Lung (tissue), 17 donors: ENCODE measurements at places on chromosomes 6 and 20. TPM values are rescaled to one million over a fixed set of nuclear protein-coding genes. Genes with fewer than 3 reads are reported as not detected.

The CD109 gene
- total RNA-seq = 48.5 TPM

The PPP1R3G gene
- 0.58 TPM for total RNA-seq

DNA sequence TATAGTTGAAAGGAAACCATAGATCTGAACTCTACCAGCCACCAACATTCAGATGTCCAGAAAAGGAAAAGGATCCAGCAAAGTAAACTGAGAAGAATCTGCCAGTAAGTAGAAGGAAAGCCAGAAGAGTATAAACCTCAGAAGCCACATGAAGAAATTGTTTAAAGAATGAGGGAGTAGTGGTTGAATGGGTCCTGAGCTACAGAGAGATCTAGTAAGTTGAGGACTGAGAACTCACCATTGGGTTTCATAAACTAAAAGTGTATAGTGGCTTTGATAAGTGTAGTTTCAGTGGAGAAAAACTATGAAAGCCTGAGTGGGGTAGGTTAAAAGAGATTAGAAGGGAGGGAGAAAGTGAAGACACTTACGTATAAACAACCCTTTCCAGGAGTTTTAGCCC, 32.0 kb upstream of the SUMO4 start:
- no peak overlapping the region for H3K4me3 ChIP-seq
- H3K4me1 ChIP-seq = no peaks in the 10 kb centered on the region
- no peak overlapping the region for H3K27ac ChIP-seq
- H3K27me3 ChIP-seq = no peaks in the 10 kb centered on the region

DNA sequence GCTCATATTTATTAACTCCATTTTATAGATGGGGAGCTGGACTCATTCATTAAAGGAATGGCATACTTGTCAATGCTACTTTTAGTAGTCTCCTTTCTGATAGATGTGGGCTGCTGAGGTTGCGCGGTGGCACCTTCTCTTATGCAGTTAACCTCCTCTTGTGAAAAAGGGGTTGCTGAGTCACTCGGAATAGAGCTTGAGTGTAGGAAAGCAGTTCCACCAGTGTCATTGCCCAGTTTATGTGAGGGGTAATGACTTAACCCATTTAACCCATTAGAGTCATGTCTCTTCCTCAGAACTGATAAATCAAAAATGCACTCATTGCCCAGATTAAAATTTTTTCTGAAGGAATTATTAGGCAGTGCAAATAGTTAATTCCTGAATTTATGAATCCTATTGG, 6.3 kb downstream of the MAPK14 start:
- DNase-seq = no peak
- no peak overlapping the region for H3K27ac ChIP-seq
- H3K4me3 ChIP-seq = no peak overlapping the region
- no peaks in the 10 kb centered on the region for H3K27me3 ChIP-seq
- H3K4me1 ChIP-seq = peaks cover 1% of the 10 kb centered on the region

The ADGRF5 gene
- total RNA-seq = 206 TPM

The SAMD10 gene
- 2.3 TPM for total RNA-seq

DNA sequence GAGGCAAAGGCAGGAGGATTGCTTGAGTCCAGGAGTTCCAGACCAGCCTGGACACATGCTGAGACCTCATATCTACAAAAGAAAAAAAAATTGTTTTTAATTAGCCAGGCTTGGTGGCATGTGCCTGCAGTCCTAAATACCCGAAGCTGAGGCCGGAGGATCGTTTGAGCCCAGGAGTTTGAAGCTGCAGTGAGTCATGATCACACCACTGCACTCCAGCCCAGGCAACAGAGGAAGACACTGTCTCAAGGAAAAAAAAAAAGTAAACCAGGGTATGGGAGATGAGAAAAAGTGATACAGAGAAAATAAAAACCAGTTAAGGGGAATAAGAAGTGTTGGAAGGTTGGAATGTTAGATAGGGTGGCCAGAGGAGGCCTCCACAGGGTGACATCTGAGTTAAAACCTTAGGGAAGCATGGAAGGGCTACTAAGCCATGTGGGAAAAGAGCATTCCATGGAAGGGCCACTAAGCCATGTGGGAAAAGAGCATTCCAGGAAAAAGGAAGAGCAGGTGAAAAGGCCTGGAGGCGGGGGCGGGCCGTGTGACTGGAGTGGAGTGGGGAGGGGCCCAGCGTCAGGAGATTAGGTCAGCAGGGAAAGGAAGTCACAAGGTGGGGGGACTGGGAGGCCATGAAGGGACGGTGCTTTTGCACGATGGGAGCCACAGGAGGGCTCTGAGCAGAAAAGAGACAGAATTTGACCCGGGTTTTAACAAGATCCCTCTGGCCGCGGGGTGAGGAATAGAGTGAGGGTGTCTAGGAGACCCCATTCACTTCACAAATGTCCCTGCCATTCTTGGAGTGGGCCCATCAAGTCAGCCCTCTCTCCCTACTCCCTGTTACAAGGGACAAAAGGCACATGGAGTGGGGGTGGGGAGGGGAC, 18.3 kb downstream of the CPNE5 start:
- DNase-seq = no peak
- no peak overlapping the region for H3K4me3 ChIP-seq
- H3K27me3 ChIP-seq = no peaks in the 10 kb centered on the region
- H3K4me1 ChIP-seq = no peaks in the 10 kb centered on the region
- H3K27ac ChIP-seq = no peak overlapping the region

DNA sequence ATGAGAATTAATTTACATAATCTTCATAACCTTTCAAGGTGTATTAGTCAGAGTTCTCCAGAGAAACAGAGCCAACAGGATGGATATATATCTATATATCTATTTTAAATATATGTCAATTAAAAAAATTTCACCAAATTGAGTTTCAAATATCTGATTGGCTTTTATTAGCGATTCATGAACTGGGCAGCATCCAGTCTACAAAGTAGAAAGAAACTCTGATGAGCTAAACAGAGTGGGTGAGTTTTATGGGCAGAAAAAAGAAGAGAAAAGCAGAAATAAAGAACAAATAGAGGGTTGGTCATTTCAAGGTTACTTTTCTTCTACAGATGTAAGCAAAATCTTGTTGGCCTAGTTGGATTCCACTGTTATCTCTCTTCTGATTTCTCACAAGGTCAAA, 29.0 kb upstream of the BTBD3 start:
- peaks cover 6% of the 10 kb centered on the region for H3K4me1 ChIP-seq
- H3K27me3 ChIP-seq = no peaks in the 10 kb centered on the region
- no peak overlapping the region for H3K4me3 ChIP-seq
- no peak overlapping the region for H3K27ac ChIP-seq
- no peaks in the 10 kb centered on the region for H3K36me3 ChIP-seq
- DNase-seq = no peak

GRCh38 chr6:46190889-46191288, 20.1 kb upstream of the ENPP5 start:
- H3K27me3 ChIP-seq = no peaks in the 10 kb centered on the region
- no peaks in the 10 kb centered on the region for H3K4me1 ChIP-seq
- DNase-seq = no peak
- no peaks in the 10 kb centered on the region for H3K36me3 ChIP-seq
- H3K27ac ChIP-seq = no peak overlapping the region

DNA sequence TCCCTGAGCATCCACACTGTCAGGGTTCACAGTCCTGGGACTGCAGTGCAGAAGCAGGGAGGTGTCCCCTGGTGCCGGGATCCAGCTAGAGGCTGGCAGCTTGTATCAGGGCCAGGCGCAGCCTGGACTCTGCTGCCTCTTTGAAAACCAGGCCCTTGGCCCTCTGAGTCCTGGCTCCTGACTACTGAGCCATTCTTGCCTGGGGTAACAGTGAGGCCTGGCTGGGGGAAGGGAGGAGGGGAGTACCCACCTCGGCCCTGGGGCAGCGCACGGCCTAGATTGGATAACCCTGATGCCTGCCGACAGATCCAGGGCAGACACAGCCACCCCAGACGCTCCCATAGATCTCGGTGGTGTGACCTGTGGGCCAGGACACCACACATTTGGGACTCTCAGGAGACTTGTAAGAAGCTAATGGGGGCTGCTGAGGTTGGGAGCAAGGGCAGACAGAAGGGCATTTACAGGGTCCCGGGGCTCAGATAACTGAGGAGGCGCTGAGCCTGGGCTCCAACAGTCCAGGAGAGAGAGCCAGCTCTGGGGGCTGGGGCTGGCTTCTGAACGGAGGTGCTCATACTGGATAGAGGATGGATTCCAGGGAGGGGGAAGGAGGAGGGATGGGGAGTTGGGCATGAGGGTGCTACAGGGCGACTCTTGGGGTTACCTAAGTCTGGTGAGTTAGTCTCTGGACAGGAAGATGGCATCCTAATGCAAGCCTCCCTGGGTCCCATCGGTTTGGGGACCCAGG, 30.5 kb downstream of the SPDEF start:
- no peaks in the 10 kb centered on the region for H3K27me3 ChIP-seq
- H3K4me3 ChIP-seq = no peak overlapping the region
- H3K4me1 ChIP-seq = peaks cover 4% of the 10 kb centered on the region
